ENCODE measurements at places on chromosomes 5 and 9.

DNA sequence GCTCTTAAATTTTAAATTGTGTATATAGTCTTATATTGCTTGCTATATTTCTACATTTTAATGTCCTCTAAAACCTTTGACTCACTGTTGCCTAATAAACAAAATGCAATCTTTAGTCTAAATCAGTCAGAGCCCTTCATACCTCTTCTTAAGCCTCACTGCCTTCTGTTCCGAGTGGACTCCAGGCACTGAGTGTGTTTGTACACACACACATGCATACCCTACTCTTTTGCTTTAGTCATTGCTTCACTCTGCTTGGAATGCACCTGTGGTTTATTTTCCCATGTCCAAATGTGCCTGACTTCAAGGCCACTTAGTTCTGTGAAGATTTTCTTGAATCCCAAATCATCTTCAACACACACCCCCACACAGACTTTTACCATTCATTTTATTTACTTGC is 60.9 kb downstream of the SLC12A2 start:
- no peak overlapping the region for H3K27ac ChIP-seq
- H3K4me1 ChIP-seq, result no peaks in the 10 kb centered on the region
- H3K27me3 ChIP-seq, result no peaks in the 10 kb centered on the region
- H3K4me3 ChIP-seq, result no peak overlapping the region
- no peak for DNase-seq
- peaks cover 24% of the 10 kb centered on the region for H3K36me3 ChIP-seq

- no peak overlapping the region for H3K4me3 ChIP-seq
- H3K27ac ChIP-seq, result no peak overlapping the region
- DNase-seq, result peak; percentile 34
- H3K36me3 ChIP-seq, result no peaks in the 10 kb centered on the region
- peaks cover 28% of the 10 kb centered on the region for H3K4me1 ChIP-seq
These were observed 2.3 kb upstream of the FBXW11 start for GRCh38 chr5:172008689-172009141.

DNA sequence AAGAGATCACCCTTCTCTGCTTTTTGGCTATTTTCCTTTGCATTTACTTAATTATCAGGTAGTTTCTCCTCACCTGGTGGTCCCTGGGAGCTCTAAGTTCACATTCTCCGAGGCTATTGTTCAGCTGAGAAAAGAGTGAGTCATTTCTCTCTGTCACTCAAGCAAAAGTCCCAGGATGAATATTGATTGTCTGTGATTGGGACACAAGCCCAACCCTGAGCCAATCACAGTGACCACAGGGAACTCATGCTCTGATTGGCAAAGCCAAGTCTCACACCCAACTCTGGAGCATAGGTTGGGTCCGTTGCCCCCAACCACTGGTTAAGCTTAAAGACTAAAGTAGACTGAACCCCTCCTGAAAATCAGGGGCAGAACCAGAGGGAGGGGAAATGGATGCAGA is 27.8 kb upstream of the FAT2 start:
- H3K4me1 ChIP-seq, result no peaks in the 10 kb centered on the region
- DNase-seq, result no peak
- no peaks in the 10 kb centered on the region for H3K36me3 ChIP-seq
- no peak overlapping the region for H3K4me3 ChIP-seq

DNA sequence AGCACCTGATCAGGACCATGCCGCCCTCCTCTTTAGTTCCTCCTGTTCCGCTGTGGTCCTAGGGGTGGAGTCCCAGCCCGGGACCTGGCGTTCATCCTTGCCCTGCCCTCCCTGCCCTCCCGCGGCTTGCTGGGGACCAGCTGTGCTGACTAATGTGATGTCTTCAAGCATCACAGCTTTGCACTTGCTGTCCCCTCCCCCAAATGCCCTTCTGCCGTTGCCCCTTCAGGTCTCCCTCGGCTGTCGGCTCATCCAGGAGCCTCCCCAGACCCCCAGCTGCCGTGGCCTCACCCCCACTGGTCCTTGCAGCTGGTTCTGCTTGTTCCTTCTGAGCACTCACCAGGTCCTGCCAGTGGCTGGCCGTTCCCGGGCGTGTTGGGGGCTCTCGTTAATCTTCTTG is 19.9 kb downstream of the RXRA start:
- peaks cover 55% of the 10 kb centered on the region for H3K4me1 ChIP-seq
- peak; percentile 51 for DNase-seq
- no peaks in the 10 kb centered on the region for H3K27me3 ChIP-seq
- H3K27ac ChIP-seq, result no peak overlapping the region

GRCh38 chr5:95410279-95410678 is 19.1 kb downstream of the FAM81B start:
- no peak for DNase-seq
- H3K4me1 ChIP-seq, result peaks cover 14% of the 10 kb centered on the region
- no peak overlapping the region for H3K27ac ChIP-seq
- no peaks in the 10 kb centered on the region for H3K27me3 ChIP-seq
- H3K36me3 ChIP-seq, result no peaks in the 10 kb centered on the region

- H3K36me3 ChIP-seq, result no peaks in the 10 kb centered on the region
- H3K4me1 ChIP-seq, result no peaks in the 10 kb centered on the region
- H3K27ac ChIP-seq, result no peak overlapping the region
- no peaks in the 10 kb centered on the region for H3K27me3 ChIP-seq
These were observed 736.7 kb upstream of the RIOK2 start for GRCh38 chr5:97919719-97920118.

Measured in common myeloid progenitor, CD34-positive (primary cell).